ENCODE measurements at places on chromosomes 4 and X. TPM values are rescaled to one million over a fixed set of nuclear protein-coding genes. Genes with fewer than 3 reads are reported as not detected.

DNA sequence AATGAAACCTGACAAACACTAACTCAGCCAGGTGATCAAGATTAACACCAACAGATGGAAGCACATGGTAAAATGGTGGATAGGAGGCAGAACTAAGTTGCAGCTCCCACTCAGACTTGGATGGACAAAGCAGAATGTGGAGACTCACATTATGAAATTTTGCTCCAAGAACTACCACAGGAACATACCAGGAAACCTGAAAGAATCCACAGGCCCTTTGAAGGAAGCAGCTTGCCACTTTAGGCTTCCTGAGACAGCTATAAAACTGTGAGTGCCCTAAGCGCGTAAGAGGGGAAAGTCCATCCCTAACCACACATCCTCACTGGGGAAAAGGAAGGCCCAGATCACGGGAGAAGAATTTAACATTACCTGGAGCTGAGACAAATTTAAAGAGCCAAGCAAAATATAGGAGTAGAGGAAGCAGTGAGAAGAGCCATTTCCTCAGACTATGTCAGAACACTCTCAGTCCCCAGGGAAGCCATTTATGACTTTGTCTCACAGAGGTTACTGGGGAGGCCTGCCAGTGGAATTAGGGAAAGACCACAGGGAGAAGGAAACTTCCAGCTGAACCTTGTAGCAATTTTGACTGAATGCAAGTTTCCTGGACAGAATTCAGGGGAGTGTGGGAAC, 224.5 kb downstream of the TEX13C start:
- DNase-seq = no peak

DNA sequence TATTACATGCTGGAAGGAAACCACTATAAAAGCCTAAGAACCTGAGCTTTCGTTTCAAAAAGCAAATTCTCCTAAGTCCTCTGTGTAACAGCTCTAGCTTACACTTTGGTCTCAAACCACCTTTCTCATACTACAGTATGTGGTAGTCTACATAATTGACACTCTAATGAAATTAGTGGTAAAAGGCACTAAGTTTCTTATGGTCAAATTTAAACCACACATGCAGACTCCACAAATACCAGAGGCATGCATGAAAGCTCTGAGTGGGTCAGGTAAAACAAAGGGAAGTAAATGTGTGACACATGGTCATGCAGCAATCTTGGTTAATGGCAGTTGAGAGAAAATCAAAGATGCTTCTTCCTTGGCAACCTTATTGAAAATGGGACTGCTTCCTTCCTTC, 187.8 kb downstream of the CCNG2 start:
- no peak for DNase-seq

GRCh38 chr4:14596904-14597303, 405.4 kb upstream of the CPEB2 start:
- DNase-seq = no peak

CDKN2AIP gene
- 16.1 TPM for total RNA-seq

- no peak for DNase-seq
Observed at GRCh38 chrX:32749070-32749469, 462.3 kb downstream of the DMD start.

GRCh38 chr4:19729886-19730651, 521.6 kb upstream of the SLIT2 start:
- DNase-seq = no peak

DNA sequence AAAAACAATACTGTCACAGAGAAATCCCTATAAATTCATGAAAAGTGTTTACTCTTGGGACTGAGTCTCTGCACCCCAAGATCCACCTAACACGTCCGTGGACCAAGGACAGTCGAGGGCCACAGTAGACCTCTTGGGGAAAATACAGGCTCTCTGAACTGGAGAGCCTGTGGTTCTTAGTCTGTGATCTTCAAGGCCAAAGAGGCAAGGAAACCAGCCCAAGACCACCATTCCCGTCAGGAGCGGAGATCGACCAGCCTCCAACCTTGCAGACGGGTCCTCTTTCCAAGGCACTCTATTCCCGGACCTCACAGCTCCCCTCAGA, 1.6 kb upstream of the APBB2 start:
- DNase-seq = no peak

DNA sequence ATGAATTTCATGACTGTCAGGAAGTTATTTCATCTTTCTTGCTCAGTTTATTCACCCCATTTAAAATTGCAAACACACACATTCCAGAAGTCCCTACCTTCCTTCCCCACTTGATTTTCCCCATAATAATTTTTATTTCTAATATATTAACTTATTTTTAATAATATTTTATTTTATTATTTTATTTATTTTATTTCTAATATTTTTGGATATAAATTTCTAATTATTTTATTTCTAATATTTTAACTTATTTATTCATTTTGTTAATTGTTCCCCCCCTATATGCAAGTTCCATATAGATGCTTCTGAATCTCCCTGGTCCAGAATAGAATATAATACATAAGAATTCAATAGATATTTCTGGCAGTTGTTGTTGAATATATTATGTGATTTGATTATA, 293.7 kb upstream of the CPEB2 start:
- DNase-seq = no peak

- DNase-seq = no peak
Observed at GRCh38 chr4:7158081-7158750, 34.1 kb upstream of the SORCS2 start.

DNA sequence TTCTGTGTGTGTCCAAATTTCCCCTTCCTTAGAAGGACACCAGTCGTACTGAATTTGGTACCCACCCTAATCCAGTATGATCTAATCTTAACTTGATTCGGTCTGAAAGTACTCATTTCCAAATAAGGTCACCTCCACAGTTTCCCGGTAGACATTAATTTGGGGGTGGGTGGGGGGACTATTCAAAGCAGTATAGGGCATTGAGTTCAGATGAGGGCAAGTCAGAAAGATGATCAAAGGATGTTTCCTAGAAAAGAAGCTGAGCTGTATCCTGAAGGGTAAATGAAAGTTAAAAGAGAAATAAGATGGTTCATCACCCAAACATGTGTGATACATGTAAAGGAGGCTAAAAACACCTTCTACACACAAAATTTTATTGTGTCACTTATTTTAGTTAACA, 42.0 kb upstream of the SCRG1 start:
- no peak for DNase-seq

GRSF1 gene
- 51.9 TPM for total RNA-seq

GRCh38 chr4:71132486-71132885, 139.0 kb downstream of the DCK start:
- no peak for DNase-seq

NPY2R gene
- total RNA-seq = not detected

PAGE2 gene
- total RNA-seq = not detected

- no peak for DNase-seq
Observed at GRCh38 chr4:117770269-117771102, 263.8 kb upstream of the NDST3 start.

ELF2 gene
- 39.0 TPM for total RNA-seq

DNA sequence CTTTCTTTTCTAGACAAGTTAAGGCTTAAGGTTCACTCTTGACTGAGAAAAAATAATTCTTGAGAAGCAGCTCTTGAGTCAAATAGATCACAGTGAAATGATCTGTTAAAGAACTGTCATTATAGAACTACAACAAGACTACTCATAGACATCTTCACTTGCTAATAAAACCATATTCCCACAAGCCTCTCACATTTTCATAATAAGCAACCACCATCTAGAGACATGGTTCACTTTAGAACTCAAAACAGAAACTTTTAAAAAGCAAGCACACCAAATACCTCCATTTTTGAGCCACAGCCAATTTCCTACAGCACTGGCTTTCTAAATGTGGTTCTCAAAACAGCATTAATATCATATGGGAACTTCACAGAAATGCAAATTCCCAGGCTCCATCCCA, 309.5 kb downstream of the TMA16 start:
- DNase-seq = no peak

DNA sequence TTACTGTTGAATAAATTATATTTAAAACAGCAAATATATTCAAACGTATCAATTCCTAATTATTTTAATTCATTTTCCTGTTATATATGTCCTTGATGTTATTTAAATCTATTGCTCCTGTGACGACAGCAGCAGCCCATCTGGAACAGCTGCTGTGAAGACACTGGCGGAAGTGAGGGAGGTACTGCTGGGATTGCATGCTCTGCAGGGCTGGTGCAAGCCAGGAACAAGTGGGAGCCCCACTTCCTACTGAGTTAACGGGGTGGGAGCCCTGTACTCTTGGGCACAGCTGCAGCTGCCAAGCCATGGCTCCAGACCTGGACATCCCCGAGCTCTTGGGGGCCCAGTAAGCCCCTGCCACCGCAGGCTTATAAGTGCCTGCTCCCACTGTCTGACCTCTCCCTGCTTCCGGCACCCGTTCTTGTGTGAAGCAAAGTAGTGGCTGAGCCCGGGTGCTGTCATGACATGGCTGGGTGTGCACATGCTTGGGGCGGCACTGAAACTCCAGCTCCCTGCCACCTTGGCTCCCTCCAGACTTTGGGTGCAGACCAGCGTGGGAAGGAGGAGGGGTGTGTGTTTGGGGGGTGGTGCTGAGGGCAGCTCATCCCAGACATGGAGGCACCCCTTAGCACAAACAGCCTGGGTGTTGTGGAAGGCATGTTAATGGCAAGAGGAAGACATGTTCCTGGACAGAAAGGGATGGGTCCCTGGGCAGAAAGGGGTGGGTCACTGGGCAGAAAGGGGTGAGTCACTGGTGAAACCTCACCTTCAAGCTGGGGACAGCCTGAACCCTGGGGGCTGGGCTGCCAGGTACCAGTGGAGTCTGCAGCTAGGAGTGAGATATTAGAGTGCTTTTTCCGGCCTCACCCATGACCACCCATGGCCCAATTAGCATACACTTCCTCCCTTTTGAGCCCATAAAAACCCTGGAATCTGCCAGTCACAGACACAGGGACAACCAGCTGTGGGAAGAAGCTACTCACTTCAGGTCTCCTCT, 1981.3 kb upstream of the IGFBP7 start:
- no peak for DNase-seq

- DNase-seq = no peak
Observed at GRCh38 chr4:84634961-84635360, 52.0 kb downstream of the CDS1 start.

NAP1L3 gene
- 1.1 TPM for total RNA-seq

CT45A2 gene
- not detected for total RNA-seq

DNA sequence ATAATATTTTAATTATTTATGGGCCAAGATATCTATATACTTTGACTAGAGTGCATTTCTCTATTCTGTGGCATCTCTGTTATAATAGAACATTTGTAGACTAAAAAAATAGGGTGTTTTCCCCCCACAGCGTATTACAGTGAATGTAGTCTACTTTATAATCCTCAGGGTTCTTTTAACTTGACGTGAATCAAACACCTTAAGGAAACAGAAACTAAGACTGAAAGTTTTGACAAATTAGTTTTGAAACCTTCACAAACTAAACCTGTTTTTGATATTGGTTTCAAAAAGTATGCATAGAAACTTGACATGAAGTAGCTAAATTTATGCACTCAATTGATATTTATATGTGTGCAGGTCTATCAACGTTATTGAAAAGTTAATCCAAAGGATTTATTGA, 1963.1 kb upstream of the TENM3 start:
- no peak for DNase-seq

- no peak for DNase-seq
Observed at GRCh38 chr4:109276482-109277095, 25.9 kb downstream of the COL25A1 start.

- no peak for DNase-seq
Observed at GRCh38 chr4:77178560-77178959, 21.6 kb downstream of the CCNG2 start.

GRCh38 chrX:139803224-139803623, 95.3 kb upstream of the MCF2 start:
- DNase-seq = no peak

DNA sequence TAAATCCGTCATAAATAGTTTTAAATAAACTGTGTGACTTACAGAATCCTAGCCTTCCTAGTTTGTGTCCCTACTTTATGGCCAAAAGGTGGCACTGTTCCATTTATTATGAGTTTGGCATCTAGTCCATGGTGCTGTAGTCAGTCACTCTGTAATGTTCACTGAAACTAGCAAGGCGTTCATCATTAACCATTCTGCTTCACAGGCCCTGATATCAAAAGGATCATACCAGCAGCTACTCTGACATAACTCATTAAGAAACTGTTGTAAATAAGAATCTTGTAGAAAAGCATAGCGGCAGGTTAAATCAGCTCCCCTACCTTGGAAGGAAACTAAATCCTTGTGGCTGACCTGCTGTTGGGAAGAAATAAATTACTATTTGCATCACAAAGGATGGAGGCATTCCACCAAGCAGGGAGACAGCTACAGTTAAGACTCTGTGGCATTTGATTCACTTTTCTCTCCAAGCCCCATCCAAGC, 919.6 kb upstream of the DIAPH2 start:
- DNase-seq = no peak

GRCh38 chr4:140724760-140725159, 31.4 kb downstream of the TBC1D9 start:
- no peak for DNase-seq

DNA sequence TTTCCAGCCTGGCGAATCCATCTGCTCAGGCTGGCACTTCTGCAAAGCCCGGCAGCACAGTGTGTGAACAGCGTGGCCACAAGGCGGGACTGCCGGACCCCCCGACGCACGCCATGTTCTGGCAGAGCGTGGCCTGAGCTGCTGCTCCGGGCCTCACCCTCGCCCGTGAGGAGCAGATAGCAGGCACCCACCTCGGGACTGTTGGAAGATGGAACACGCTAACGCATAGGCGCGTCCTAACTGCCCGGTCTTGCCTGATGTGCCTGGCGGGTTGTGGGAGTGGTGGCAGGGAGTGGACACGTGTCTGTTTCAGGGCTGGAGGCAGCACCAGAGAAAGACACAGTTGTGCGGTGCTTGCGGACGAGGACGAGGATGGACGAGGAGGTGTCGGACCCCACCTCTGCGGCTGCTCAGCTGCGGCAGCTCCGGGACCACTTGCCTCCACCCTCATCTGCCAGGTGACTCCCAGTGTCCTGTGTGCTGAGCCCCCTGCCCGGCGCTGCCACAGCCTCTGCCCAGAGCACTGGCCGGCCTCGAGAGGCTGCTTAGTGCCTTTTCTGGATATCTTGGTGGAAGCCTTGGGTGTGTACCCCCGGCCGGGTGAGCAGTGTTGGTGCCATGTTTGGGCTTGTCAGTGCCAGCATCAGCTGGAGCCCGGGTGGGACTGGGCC, 28.2 kb downstream of the UVSSA start:
- DNase-seq = no peak

- no peak for DNase-seq
Observed at GRCh38 chr4:89949782-89950387, 55.2 kb downstream of the MMRN1 start.

DNA sequence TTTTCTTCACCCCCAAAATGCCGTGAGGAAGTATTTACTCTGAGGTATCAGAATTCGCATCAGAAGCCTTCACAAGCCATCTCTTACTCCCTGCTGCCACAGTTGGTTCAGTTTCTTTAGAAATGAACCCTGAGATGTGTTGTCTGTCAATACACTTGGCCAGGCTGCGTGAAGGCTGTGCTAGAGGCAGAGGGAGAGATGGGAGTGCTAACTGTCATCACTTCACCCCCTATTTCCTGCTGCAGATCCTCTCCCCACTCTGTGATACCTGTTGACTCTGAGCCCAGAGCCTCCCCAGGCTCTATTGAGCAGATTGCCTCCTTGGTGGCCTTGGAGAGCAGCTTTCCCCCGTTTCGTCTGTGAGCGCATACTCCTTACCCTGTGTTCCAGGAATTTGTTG, 34.8 kb downstream of the FHIP1A start:
- DNase-seq = no peak
